ENCODE measurements at places on chromosomes 2 and 18. TPM values are rescaled to one million over a fixed set of nuclear protein-coding genes. Genes with fewer than 3 reads are reported as not detected.

SP140L gene
- total RNA-seq = 3.3 TPM

STPG4 gene
- 0.12 TPM for total RNA-seq

C2orf80 gene
- total RNA-seq = not detected

CCDC142 gene
- total RNA-seq = 16.8 TPM

PIKFYVE gene
- total RNA-seq = 5.0 TPM

ASB18 gene
- total RNA-seq = not detected

C2orf74 gene
- 17.1 TPM for total RNA-seq

SIGLEC15 gene
- 0.09 TPM for total RNA-seq

DNAJB2 gene
- 40.9 TPM for total RNA-seq

IL18RAP gene
- total RNA-seq = not detected

IFT172 gene
- total RNA-seq = 10.5 TPM

OLA1 gene
- total RNA-seq = 121 TPM

GAL3ST2 gene
- total RNA-seq = 0.28 TPM

DPP10 gene
- total RNA-seq = not detected

PCARE gene
- not detected for total RNA-seq

MDH1B gene
- total RNA-seq = 1.6 TPM

SLC9A4 gene
- total RNA-seq = not detected

SATB2 gene
- 2.9 TPM for total RNA-seq

LRP1B gene
- total RNA-seq = not detected

NPPC gene
- total RNA-seq = 0.22 TPM

DSC2 gene
- 1.5 TPM for total RNA-seq

SERPINB13 gene
- total RNA-seq = not detected

SRD5A2 gene
- total RNA-seq = not detected

KCNF1 gene
- total RNA-seq = 42.7 TPM

SPATA3 gene
- not detected for total RNA-seq

CRYGD gene
- not detected for total RNA-seq

TTC27 gene
- total RNA-seq = 24.3 TPM

YES1 gene
- 19.3 TPM for total RNA-seq
